ENCODE measurements at places on chromosomes 4 and X. TPM values are rescaled to one million over a fixed set of nuclear protein-coding genes. Genes with fewer than 3 reads are reported as not detected.

DNA sequence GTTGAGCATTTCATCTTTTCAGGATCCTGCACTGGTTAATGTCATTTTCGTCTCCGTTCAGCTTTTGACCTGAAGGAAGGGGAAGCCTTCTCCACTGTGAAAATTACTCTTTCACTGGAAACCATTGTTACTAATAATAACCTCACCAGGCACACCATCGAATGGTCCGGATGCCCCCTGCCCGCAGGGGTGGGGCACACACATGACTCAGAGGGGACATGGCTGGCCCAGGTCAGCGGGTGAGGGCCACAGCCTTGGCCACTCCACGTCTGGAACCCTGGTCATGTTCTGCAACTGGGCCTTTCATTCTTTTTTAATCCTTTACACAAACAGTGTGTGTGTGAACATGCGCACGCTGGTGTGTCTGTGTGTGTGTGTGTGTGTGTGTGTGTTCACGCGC, 191.8 kb downstream of the BCOR start:
- no peak for DNase-seq

- no peak for DNase-seq
These were observed 1688.0 kb upstream of the AGA start for GRCh38 chr4:179130122-179130714.

- DNase-seq = no peak
These were observed 375.4 kb downstream of the GRID2 start for GRCh38 chr4:92679149-92679548.

DNA sequence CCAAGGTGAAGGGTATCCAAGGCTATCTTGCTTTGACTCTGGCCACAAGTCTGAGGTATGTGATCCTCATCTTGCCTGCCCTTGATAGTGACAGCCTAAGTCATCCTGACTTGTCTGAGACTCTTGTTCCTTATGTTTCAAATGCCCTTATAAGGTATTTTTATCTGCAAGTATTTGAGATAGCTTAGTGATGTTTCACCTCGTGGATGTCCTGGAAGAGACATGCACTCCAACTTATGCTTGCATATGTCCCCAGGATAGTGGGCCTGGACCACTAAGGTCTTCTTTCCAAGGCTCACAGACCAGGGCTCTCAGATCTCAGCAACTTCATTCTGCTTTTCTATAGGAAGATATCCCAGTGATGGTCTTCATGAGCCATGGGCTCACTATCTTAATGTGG, 120.5 kb upstream of the WDR1 start:
- no peak for DNase-seq

- no peak for DNase-seq
These were observed 54.4 kb downstream of the ADD1 start for GRCh38 chr4:2898001-2898400.

GRCh38 chr4:122522944-122523343, 66.4 kb upstream of the IL2 start:
- no peak for DNase-seq

DNA sequence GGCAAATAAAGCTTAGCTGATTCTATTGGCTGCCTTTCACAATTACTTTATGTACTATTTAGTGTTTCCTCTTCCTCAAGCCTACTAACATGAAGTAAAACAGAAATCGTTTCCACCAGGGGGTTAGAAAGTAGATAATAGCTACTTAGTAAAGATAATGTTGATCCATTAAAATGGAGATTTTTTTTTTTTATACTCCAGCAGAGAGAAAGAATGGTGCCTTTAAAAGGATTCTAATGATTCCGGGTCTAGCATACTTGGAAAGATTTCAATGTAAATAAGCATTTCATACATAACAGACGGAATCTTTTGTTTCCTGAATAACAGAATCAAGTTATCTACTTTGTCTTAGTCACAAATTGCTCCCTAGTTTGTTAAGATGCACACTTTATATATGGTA, 37.1 kb downstream of the GK start:
- no peak for DNase-seq

DNA sequence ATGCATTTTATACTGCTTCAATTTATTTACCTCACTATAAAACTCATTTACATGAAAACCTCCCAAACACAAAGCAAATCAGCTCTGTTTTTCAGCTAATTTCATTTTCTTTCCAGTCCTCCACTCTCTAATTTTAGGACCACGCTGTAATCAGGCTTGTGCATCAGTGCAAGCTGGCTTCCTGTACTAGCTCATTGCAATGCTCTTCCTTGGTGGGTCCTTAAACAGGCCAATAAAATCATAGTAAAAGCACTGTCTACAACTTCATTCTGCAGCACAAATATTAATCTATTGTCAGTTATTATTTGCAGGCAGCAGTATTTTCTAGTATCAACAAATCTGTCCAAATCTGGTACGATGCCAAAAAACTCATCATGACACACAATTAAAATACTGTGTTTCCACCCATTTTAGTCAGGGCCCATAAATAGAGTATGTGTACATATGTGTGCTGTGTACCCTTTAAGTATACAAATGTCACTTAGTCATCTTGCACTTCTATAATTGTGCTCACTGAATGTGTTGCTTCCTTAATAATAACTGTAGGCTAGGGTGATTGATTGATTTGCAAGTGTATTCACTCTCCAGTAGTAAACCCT, 178.2 kb upstream of the HCCS start:
- DNase-seq = no peak

- no peak for DNase-seq
These were observed at the start of gene SOD3 for GRCh38 chr4:24794916-24795665. Gene SOD3 (plus strand): TSS chr4:24795573. CDS start chr4:24799522, 3,949 bp downstream.

DNA sequence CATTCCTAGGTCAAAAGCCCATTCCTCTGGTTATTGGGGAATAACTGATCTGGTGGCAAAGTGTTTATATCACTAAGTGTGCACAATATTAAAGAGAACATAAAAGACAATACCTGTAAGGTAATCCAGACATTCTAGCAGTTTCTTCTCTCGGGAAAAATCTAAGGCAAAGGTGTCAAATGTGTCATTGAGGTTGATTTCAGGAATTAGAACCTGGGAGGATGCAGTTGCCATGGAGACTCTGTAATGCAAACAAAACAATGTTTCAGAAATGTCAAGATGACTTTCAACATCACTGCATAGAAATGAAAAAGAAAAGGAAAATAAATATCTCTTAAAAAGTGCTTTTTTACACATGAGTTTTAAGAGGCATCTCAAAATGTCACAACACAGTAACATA, 145.9 kb downstream of the MID1 start:
- no peak for DNase-seq

- no peak for DNase-seq
These were observed 202.0 kb upstream of the GRID2 start for GRCh38 chr4:92101737-92102172.

GRCh38 chr4:86595426-86595805, 1.3 kb downstream of the PTPN13 start:
- no peak for DNase-seq

GRCh38 chr4:4985844-4986243, 33.4 kb downstream of the CYTL1 start:
- no peak for DNase-seq

DNA sequence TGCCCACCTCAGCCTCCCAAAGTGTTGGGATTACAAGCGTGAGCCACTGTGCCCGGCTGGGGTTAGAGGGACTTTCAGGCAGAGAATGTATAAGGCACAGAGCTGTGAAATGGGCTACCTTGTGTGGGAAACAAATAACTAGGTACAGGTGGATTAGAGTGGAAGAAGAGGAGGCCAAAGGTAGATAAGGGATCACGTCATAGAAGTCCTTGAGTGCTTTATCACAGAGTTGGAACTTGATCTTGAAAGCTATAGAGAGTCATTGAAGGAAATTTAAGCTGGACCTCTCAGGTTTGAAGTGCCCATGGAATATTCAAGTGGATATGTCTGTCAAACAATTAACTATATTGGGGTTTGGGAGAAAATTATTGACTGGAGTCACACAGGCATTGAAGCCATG, 8.4 kb downstream of the N4BP2 start:
- DNase-seq = no peak

DNA sequence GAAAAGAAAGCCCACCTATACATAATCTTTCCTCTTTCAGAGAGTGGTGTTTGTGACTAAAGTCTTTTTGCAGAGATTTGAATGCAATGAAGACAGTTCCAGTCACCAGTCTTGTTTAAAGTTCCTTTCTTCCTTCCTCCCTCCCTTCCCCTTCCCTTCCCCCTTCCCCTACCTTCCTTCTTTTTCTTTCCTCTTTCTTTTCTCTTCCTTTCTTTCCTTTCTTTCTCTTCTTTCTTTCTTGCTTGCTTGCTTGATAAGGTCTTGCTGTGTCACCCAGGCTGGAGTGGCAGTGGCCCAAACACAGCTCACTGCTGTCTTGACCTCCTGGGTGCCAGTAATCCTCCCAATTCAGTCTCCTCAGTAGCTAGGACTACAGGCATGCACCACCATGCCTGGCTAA, 19.0 kb upstream of the ASB5 start:
- no peak for DNase-seq

GRCh38 chrX:155544881-155545280, 67.9 kb downstream of the TMLHE start:
- DNase-seq = no peak

- DNase-seq = no peak
These were observed 401.9 kb upstream of the NDST4 start for GRCh38 chr4:115515366-115515765.

DNA sequence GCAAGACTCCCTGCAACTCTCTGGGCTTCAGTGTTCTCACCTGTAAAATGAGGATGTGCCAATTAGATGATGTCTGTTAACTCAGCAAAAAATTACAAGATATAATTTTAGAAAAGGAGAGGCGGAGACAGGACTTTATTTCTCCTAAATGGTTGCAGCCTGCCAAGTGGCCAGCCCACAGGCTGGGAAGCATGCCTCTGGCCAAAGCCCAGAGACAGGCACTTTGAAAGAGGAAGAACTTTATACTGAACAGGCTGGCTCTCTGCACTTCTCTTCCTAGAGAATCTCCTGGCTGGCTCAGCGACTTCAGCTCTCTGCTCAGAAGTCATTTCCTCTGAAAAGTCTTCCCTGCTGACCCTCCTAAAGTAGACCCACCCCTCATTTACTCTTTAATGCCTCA, 3.7 kb downstream of the PRDM5 start:
- DNase-seq = no peak

- DNase-seq = no peak
These were observed 24.8 kb downstream of the KLF3 start for GRCh38 chr4:38688676-38689355.

- no peak for DNase-seq
These were observed 33.1 kb downstream of the GAB3 start for GRCh38 chrX:154717824-154718223.

GRCh38 chr4:87953826-87954225, 21.7 kb upstream of the SPP1 start:
- DNase-seq = no peak

- DNase-seq = no peak
These were observed 32.4 kb upstream of the SLC10A4 start for GRCh38 chr4:48450740-48451139.

PROM1 gene
- not detected for total RNA-seq

MAGEB17 gene
- not detected for total RNA-seq

RBM46 gene
- total RNA-seq = not detected

HELT gene
- not detected for total RNA-seq

MAGEA2 gene
- not detected for total RNA-seq

PAGE4 gene
- not detected for total RNA-seq

GPR82 gene
- 0.80 TPM for total RNA-seq

SYTL4 gene
- not detected for total RNA-seq

RBMXL3 gene
- total RNA-seq = not detected

HSD17B13 gene
- 0.73 TPM for total RNA-seq

IL2 gene
- total RNA-seq = not detected

PCDH19 gene
- total RNA-seq = not detected

GAGE12J gene
- total RNA-seq = not detected

MAGEE2 gene
- not detected for total RNA-seq

ZXDA gene
- total RNA-seq = 10.9 TPM

CXCL10 gene
- not detected for total RNA-seq
